Body of pancreas (tissue), 4 donors: ENCODE measurements at places on chromosomes 7 and 10. TPM values are rescaled to one million over a fixed set of nuclear protein-coding genes. Genes with fewer than 3 reads are reported as not detected.

DNA sequence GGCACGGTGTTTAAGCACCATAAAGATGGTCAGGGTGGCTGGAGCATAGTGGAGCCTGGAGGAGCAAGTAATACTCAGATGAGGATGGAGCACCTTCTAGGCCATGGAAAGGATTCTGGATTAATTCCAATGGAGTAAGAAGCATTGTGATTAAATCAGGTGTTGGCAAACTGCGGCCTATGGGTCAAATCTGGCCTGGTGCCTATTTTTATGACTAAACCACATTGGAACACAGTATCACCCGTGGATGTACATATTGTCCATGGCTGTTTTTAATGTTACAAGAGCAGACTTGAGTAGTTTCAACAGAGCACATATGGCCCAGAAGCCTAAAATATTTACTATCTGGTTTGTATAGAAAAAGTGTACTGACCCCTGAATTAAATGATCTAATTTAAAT, 49.9 kb upstream of the TMEM248 start:
- DNase-seq: no peak

The TRIM8 gene
- total RNA-seq: 121 TPM

The TMEM229A gene
- not detected for total RNA-seq

The PLPP4 gene
- not detected for total RNA-seq

The PDE6C gene
- not detected for total RNA-seq

The PKD2L1 gene
- not detected for total RNA-seq

The GHRHR gene
- not detected for total RNA-seq

DNA sequence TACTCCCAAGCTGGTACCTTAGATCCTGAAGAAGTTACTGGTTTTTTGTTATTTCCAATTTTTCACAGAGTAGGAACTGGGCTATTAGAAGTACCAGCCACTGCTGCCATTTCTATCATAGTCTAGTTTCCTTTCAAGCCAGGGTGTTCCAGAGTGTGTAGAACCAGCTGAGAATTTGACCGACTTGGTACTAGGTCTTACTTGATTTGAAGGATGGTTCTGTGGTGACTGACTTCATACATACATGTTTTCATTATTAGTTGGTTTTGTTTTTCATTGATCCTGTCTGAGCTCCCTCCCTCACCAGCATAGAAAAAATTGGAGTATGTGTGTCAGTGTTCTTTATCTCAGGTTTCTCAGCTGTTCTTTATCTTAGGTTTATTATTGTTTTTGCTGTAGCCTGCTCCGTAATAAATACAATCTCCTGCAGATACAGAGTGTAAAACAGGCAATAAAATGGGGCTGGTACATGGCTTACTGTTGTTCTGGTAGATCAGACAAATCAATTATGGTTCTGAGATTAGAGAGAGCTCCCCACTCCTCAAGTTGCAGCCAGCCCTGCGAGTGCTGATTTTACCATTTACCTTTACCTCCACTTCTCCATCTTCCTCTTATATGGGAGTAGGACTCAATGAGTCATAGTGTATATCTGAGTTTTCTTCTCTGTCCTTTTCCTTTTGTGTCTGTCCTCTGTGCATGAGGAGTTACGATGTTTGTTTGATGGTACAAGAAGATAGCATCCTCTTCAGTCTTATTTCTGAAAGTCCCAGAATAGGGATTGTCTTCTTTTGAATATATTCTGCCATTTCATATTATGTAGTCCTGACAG, 122.6 kb downstream of the LRRC4 start:
- no peak for DNase-seq

GRCh38 chr10:113087165-113088029, 137.3 kb downstream of the TCF7L2 start:
- peak; percentile 79 for DNase-seq

The MYO1G gene
- 3.3 TPM for total RNA-seq

DNA sequence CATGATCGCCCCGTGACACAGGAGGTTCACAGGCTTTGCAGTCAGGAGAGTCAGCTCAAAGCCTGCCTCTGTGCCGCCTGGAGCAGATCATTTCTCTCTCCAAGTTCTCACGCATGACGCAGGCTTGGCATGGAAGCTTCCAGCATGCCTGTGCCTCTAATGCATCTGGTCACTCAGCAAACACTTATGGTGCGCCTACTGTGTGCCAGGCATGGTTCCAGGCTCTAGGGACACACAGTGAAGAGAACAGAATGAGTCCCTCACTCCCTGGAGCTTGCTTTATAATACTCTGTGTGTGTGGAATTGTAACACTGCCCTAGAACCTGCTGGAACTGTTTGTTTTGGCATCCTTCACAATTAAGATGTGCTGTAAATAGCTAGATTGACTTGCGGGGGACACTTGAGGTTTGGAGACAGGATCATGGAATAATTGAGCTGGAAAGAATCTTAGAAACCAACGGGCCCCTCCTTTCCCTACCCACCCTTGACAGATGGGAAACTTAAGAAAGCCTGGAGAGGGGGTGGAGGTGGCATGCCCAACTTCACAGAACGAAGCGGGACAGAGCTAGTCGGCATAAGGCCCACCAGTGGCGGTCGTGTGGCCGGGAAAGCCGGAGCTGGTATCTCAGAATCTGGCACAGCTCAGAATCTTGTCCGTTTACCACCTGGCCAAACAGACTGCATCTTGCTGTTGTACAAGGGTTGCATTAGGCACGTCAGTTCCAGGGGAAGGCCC, 4.6 kb upstream of the MYH16 start:
- DNase-seq: no peak

The MOGAT3 gene
- not detected for total RNA-seq

DNA sequence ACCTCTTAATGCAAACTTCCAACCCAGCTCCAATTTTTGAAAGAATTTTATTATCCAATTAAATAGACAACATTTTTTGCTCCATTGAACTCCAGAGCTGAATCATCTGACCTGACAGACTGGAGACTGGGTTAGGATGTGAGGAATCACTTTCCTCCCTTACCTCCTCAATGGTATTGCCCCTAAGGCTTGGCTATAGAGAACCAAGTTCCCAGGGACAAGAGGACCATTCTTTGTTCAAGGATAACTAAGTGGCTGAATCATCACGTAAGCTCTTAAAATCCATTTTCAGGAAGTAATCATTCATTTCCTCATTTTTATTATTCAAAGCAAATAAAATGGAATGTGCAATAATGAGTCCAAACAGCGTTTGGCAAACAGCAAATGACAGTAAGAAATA, 335.1 kb downstream of the GATA3 start:
- DNase-seq: no peak

GRCh38 chr10:123636598-123637325, 29.4 kb upstream of the GPR26 start:
- DNase-seq: no peak

The STAMBPL1 gene
- 26.7 TPM for total RNA-seq

DNA sequence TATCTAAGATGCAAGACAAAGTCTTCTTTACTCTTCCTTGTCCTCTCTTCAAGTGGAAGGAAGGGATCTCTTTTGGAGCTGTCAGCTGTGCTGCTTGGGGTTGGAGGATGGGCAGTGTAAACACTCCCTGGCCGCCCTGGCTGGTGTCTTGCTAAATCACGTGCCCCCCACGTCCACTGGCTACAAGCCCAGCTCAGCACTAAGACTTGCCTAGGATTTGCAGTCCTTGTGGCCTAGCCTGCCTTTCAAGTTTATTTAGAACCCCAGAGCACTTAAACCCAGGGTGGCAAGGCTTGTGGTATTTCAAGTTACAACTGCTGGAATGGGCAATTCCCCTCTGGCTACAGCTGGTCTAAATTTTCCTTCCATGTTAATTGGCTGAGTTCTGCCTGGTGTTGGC, 272.4 kb upstream of the MYO3A start:
- no peak for DNase-seq

The CYP2W1 gene
- total RNA-seq: not detected

GRCh38 chr7:27835376-27835775, 95.4 kb downstream of the TAX1BP1 start:
- DNase-seq: no peak

The LHFPL3 gene
- not detected for total RNA-seq

- no peak for DNase-seq
These were observed 948 bp downstream of the TMEM229A start for GRCh38 chr7:124031919-124032318.

DNA sequence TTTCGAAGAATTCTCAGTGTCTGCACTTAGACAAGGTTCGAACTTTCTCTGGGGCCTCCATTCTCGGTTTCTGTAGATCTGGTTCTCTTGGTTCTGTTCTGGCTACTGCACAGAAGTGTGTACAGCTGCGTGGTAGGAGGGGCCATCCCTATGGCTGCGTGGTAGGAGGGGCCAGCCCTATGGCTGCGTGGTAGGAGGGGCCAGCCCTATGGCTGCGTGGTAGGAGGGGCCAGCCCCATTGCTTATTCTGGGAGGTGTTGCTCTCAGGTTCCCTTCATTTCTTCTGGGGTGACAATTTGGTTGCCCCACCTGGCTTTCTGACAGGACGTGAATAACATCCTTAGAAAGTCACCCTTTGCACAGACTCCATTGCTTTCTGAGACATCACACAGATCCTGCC, 65.2 kb upstream of the CHST15 start:
- no peak for DNase-seq

DNA sequence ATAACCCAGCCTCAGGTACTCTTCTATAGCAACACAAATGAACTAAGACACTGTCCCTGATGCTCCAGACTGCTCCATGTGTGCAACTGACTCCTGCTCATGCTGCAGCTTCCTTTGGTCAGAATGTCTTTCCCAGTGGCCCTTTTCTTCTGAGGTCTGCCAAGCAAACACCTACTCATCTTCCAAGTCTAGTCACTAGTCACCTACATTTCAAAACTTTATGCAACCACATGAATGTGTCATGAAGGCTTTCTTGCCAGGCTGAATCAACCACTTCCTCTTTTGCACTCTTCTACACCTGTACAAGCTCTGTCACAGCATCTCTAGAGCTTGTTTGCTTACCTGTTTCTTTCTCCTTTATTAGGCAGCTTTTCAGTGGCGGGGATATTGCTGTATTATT, 75.8 kb downstream of the LSMEM1 start:
- DNase-seq: no peak

DNA sequence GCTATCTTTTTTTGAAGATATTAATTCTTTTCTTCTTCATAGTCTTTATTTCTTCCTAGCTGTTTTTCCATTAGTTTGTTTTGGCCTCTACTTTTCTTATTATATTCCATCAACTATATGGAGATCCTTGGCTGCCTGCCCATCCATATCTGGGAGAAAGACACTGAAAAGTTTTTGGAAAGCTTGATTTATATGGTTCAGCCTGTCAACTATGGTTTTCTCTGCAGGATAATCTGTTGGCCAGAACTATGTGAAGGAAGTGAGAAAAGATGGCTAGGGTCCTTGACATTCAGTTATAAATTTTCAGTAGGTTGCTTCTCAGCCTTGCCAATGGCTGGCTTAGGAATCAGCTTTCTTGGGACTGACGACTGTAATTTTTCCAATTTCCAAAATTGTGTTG, 10.0 kb upstream of the CDK14 start:
- no peak for DNase-seq

- DNase-seq: no peak
These were observed 5.1 kb upstream of the OAT start for GRCh38 chr10:124423813-124424212.

The CYP2E1 gene
- 3.9 TPM for total RNA-seq

The EN2 gene
- not detected for total RNA-seq

The EEPD1 gene
- total RNA-seq: 24.1 TPM

DNA sequence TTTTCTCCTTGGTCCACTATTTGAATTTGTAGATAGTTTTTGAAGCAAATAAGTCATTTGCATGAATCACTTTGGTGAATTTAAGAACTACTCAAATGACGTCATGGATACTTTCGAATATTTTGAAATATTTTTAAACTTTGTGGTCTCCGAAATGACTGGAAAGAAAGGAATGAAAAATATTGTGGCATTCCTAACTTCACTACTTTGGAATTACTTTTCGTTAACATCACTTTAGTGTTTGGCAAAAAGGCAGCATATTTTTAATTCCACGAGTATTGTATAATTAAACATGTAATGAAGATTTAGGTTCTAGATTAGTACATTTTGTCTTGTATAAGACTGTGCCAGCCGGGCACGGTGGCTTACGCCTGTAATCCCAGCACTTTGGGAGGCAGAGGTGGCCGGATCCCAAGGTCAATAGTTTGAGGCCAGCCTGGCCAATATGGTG, 35.3 kb upstream of the ZRANB1 start:
- DNase-seq: no peak

The PTPN20 gene
- 0.99 TPM for total RNA-seq

DNA sequence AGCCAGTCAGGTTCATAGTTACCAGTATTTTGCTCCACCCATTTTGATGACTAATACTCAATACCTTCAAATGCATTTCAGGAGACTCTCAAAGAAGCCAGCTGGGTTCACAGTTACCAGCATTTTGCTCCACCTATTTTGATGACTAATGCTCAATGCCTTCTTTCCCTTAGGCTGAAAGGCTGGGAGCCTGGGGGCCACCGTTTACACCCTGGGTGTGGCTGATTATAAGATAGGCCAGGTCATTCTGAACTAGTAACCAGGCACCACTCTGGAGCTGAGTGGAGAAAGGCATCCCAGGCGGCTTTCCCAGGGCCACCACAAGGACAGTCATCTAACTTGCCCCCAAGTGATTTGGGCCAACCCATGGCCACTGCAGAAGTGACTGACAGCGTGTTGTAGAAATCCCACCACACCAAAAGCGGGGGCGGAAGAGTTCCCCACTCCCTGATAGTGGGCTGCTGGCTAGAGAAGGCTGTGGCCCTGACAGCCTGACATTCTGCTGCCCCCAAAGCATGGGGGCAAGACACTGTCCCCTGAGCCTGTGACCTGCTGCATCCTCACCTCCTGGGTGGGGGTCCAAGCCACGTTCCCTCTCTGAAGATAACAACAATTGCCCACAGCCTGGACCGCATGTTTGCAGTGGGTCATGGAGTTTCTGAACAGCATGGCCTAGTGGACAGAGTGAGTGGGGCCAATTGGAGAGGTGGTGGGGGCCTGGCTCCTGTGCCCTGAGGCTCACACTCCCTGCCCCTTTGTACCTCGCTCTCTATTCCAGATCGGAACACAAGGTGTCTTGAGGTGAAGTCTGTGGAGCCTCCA, 23.0 kb upstream of the ZNF488 start:
- DNase-seq: no peak

The RINT1 gene
- total RNA-seq: 26.5 TPM

The FGL2 gene
- 9.1 TPM for total RNA-seq

GRCh38 chr10:31908157-31908556, 20.5 kb downstream of the ARHGAP12 start:
- DNase-seq: no peak

GRCh38 chr7:105096306-105096705, 82.3 kb downstream of the KMT2E start:
- DNase-seq: no peak

DNA sequence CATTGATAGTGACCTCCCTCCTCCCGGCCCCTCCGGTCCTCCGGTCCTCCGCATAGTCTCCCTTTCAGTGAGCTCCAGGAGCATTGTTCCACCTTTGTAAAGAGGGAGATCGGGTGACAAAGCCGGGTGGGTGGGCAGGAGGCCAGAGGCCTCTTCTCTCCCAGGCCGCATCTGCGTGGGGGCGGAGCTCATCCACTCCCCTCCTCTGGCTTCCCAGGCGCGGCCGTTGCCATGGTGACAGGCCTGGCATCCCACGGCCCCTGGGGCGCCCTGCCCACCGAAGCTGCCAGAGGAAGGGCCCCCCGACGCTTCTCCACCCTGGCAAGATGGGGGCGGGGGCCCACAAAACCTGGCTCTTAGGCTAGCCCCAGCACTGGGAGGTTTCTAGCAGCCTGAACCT, 4.4 kb upstream of the FZD9 start:
- no peak for DNase-seq
